Diencephalon (tissue), 1 donor: ENCODE measurements at places on chromosomes 2 and 18. TPM values are rescaled to one million over a fixed set of nuclear protein-coding genes. Genes with fewer than 3 reads are reported as not detected.

Gene KLHL30
- total RNA-seq: not detected

Gene TTL
- total RNA-seq: 84.4 TPM

Gene DYNC2LI1
- 48.0 TPM for total RNA-seq

Gene TMEM169
- total RNA-seq: 30.7 TPM

Gene ACMSD
- total RNA-seq: not detected

Gene ARHGAP15
- 3.2 TPM for total RNA-seq

Gene GNLY
- not detected for total RNA-seq

Gene DIPK1C
- total RNA-seq: 15.9 TPM

Gene TNFAIP6
- 1.2 TPM for total RNA-seq

Gene IL1RL1
- 0.69 TPM for total RNA-seq

Gene VIL1
- total RNA-seq: not detected

Gene STON1
- 7.6 TPM for total RNA-seq

Gene CRACDL
- total RNA-seq: 3.7 TPM

Gene BOLL
- total RNA-seq: 1.4 TPM

Gene CDK5R2
- total RNA-seq: 13.4 TPM

Gene FAM237A
- total RNA-seq: 0.46 TPM

Gene ING5
- 36.0 TPM for total RNA-seq

Gene RIT2
- 59.3 TPM for total RNA-seq

Gene IL36RN
- not detected for total RNA-seq

Gene SERPINB5
- 0.46 TPM for total RNA-seq

Gene RGPD3
- 1.2 TPM for total RNA-seq
